CD8-positive, alpha-beta T cell (primary cell): ENCODE measurements at places on chromosomes 12 and 14.

DNA sequence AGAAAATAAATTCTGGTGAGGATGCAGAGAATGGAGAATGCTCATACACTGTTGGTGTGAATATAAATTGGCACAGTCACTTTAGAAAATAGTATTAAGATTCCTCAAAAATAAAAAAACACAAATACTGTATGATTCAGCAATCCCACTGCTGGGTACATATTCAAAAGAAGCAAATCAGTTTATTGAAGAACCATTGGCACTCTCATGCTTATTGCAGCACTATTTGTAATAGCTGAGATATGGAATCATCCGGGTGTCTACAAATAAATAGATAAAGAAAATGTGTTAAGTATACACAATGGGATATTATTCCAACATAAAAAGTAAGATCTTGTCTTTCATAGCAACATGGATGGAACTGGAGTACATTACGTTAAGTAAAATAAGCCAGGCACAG, 579.4 kb upstream of the SEL1L start:
- DNase-seq = no peak

- no peak for DNase-seq
These were observed 3.9 kb upstream of the ENDOU start for GRCh38 chr12:47729233-47729632.

GRCh38 chr14:104731320-104732294, 7.6 kb downstream of the ADSS1 start:
- DNase-seq = no peak

DNA sequence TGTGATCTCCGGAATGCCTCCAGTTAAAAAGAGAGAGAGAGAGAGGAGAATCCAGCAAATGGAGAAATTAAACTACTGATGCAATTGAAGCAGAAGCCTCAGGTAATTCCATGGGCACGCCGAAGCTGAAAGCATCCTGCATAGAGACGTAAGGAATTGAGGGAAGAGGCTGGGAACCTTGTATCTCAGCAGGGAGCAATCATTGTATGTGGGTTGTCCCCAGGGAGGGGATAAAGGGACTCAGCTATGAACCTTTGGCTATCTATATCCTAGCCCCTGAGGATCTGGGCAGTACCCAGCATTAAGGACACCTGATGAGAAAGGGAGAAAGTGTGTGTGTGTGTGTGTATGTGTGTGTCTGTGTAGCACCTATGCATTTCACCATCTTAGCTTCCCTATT, 95.8 kb upstream of the ATXN7L3B start:
- no peak for DNase-seq

GRCh38 chr14:102084931-102085330, 1.9 kb downstream of the HSP90AA1 start:
- no peak for DNase-seq

DNA sequence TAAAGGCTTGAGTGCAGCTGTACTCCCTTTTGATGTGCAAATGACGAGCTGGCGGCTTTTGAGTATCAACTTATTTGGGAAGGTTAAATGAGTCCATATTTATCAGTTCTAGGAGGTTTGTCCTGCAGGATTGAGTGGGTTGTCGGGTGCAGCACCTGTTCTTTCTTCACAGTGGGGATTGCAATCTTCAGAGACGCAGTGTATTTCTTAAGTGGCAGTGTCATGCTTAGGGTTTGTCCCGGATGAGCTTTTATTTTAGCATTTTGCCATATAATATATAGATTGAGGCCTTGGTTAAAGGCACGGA, 1.2 kb downstream of the FUT8 start:
- no peak for DNase-seq

GRCh38 chr14:95275494-95275893, 44.2 kb downstream of the CLMN start:
- no peak for DNase-seq

GRCh38 chr12:51051787-51052186, 3.7 kb downstream of the LETMD1 start:
- no peak for DNase-seq
